ENCODE measurements at places on chromosomes 6 and 20. TPM values are rescaled to one million over a fixed set of nuclear protein-coding genes. Genes with fewer than 3 reads are reported as not detected.
A peak's percentile ranks its signal among the peaks of the same experiment; 100 is the strongest.

GRCh38 chr20:62539198-62540045 is 63.6 kb upstream of the GATA5 start:
- H3K36me3 ChIP-seq, result no peaks in the 10 kb centered on the region
- H3K4me1 ChIP-seq, result no peaks in the 10 kb centered on the region
- H3K27ac ChIP-seq, result no peak overlapping the region
- no peak overlapping the region for H3K4me3 ChIP-seq

DNA sequence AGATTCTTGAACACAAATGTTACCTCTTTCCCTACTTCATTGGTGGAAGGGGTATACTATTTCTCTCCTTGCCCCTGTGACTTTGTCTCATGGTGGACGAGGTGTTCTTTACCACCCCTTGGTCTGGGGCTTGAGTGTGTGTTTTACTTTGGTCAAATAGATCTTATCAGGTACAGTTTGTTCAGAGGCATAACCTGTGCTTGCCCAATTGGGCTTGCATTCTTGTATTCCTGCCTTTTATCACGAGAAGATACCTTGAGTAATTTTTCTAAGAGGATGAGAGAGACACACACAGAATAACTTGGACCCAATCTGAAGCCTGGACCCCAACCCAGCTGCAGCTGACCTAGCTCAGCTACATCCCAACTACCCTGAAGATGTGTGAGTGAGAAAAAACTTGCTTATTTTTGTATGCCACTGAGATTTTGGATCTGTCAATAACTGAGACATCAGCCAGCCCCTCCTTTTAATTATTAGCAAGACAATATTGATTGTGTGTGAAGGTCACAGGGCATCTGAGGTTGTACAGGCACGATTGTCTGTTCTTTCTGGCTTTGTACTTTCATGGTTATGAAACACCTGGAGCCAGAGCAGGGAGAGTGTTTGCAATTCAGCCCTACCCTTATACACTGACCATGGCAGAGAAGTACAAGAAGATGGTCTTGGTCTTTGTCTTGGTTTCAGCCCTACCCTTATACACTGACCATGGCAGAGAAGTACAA is 204.7 kb upstream of the SLC35B3 start:
- no peak for DNase-seq
- no peak overlapping the region for H3K4me3 ChIP-seq
- H3K27me3 ChIP-seq, result no peaks in the 10 kb centered on the region
- no peak overlapping the region for H3K27ac ChIP-seq

DNA sequence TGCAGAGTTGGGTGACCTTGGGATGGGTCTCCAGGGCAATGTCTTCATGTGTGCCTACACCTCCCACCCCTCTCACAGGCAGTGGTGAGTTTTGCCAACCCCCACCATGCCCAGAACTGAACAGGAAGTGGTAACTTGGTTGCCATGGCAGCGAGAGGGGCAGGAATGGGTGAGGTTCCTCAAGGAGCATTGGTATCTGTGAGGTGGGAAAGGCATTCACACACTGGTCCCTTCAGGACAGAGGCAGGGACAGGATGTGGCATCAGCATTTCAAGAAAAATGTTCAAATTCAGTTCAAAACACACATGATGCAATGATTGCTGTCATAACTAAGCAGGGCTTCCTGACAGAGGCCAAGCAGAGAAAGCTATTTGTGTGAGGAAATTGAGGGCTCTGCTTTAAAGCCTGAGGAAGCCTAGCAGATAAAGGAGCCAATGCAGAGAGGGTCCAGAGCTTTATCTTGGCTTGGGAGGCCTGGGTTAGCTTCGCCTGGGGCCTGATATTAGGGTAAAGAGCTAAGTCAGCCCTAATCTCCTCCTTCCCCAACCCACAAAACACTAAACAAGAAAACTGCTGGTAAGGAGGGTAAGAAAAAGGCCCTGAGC is 551 bp downstream of the TREML2 start:
- no peak overlapping the region for H3K4me3 ChIP-seq
- peak overlapping the region; percentile 64 for H3K27ac ChIP-seq
- DNase-seq, result no peak

- DNase-seq, result no peak
- no peak overlapping the region for H3K4me3 ChIP-seq
- peaks cover 6% of the 10 kb centered on the region for H3K4me1 ChIP-seq
- H3K27ac ChIP-seq, result no peak overlapping the region
Measured at GRCh38 chr6:144475411-144475810, 190.3 kb downstream of the UTRN start.

- H3K27me3 ChIP-seq, result no peaks in the 10 kb centered on the region
- no peaks in the 10 kb centered on the region for H3K4me1 ChIP-seq
- no peak overlapping the region for H3K27ac ChIP-seq
- no peak overlapping the region for H3K4me3 ChIP-seq
- no peaks in the 10 kb centered on the region for H3K36me3 ChIP-seq
- no peak for DNase-seq
Measured at GRCh38 chr6:169205176-169206160, 48.2 kb downstream of the THBS2 start.

DNA sequence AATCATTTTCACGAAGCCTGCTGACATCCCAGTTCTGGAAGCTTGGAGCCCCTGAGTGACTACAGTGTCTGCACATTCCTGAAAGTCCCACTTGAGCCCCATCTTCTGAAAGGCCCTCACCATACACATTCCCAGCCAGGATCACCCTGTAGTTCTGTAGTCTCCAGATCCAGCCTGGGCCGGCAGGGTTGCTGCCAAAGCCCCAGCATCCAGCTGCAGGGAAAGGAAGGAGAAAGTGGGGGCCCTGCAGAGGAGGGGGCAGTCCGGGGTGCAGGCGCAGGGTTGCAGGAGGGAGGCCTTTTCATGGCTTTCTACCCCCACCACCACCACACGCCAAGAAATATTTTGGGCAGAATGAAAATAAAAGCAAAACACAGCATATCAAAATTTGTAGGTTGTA is 26.0 kb downstream of the MDFI start:
- no peaks in the 10 kb centered on the region for H3K4me1 ChIP-seq
- no peaks in the 10 kb centered on the region for H3K27me3 ChIP-seq
- no peak overlapping the region for H3K27ac ChIP-seq
- DNase-seq, result no peak
- no peaks in the 10 kb centered on the region for H3K36me3 ChIP-seq

DNA sequence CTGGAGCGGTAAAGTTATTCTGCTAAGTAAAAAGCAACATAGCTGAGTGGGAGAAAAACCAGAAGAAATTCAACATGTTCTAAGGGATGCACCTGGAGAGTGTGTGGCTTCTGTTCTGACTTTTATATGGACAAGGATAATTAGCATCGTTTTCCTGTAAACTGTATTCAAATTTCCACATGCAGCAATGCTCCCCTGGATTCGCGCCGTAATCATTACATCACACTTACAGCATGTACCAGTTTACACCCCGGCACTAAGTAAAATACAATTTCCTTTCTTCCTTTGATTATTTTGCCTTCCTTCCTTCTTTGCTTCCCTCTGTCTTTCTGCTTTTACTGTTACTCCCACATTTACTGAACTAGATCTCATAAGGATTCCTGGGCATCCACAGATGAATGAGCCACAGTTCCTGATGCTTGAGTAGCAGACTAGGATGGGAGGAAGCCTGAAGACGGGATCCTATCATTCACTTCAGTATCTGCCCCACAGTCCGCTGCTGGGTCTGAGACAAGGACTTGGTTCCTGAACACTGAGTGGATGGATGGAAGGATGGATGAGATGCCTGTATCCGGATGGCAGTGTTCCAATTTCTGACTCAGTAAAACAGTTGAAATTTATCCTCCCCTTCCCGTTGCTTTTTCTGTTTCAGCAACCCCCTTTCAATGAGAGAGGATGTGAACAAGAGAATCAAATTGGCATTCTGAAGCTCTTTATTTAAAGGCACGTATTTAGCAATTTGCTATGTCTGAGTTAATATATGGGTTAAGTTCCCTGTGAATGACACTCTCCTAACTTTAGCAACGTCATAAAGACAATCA is 174.6 kb downstream of the GJA10 start:
- H3K27ac ChIP-seq, result no peak overlapping the region
- DNase-seq, result no peak
- no peak overlapping the region for H3K4me3 ChIP-seq

The RPS10 gene
- total RNA-seq, result 565 TPM

The SLCO4A1 gene
- 1.9 TPM for total RNA-seq

The VSX1 gene
- 0.29 TPM for total RNA-seq

The ELOVL4 gene
- 0.09 TPM for total RNA-seq

The HSPA1B gene
- 130 TPM for total RNA-seq

The LRP11 gene
- 16.1 TPM for total RNA-seq
